ENCODE measurements at places on chromosomes 4 and X.
A peak's percentile ranks its signal among the peaks of the same experiment; 100 is the strongest.

DNA sequence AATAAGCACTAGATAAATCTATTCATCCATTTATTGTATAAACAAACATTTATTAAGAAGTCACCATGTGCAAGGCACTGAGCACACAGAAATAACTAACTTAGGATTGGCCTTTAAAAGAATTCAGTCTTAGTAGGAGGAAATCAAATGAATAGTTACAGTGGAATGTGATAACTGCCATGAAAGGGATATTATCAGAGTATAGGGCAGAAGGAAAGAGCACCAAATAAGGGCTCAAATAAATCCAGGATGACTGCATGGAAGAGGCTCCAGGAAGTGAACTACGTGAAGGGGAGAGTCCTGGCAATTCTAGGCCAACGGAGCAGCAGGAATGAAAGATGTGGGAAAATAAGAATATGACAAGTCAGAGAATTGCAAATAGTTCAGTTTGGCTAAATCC lies 406.0 kb downstream of the INPP4B start:
- no peak for DNase-seq

DNA sequence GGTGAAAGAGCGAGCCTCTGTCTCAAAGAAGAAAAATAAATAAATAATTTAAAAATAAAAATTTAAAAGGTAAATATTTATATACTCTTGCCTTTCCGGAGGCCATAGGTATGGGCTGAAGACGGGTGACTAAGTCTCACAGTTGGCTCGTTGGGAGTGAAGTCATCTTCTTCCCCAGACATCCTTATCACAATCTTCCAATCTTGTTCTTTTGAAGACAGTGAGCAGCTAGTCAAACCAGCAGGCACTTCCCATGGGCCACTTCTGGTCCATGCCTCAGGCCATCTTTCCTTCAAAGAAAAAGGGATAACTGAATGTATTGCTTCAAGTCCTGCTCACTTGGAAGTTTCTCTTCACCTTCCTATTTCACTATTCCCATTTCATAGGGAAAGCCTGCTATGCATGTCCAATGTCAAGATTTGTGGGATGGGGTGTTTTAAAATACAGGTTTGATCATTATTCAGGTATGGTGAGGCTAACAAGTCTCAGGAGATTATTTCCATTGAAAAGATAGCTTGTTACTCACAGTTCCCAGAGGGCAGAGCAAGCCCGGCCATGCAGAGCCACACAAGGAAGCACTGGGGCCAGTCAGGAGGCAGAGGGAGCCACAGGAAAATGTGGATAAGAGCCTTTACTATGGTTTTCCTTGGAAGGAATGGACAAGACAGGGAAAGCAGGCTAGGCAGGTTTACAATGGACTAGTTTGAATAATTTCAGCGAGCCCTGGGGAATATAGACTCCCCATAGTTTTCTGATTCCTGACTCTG lies 33.3 kb upstream of the VCX2 start:
- no peak for DNase-seq

DNA sequence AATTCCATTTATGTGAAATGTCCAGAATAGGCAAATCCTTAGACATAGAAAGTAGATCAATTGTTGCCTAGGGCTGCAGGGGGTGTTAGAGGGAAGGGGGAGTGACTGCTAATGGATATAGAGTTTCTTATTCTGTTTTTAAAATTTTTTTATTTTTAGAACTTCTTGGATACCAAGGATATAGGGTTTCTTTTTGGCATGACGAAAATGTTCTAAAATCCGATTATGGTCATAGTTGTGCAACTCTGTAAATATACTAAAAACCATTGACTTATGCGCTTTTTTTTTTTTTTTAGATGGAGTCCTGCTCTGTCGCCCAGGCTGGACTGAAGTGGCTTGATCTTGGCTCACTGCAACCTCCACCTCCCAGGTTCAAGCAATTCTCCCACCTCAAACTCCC lies 125.2 kb upstream of the USP9X start:
- no peak for DNase-seq

DNA sequence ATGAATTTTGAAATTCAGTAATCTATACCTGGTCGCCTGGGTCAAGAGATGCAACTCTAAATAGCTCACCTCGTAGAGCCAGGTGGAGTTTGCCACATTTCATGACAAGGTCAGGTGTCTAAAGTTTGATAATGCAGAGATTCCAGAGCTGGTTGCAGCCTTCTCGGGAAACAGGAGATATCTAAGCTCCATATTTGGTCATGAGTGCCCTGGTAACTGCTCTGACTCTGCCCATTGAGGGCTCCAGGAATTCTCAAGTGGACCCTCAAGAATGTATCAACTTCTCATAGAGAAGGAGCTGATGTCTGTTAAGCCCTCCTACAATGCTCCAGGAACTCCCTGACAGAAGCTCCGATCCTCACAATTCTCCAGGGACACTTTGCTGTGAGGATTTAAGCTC lies 33.2 kb upstream of the TSPAN5 start:
- no peak for DNase-seq

DNA sequence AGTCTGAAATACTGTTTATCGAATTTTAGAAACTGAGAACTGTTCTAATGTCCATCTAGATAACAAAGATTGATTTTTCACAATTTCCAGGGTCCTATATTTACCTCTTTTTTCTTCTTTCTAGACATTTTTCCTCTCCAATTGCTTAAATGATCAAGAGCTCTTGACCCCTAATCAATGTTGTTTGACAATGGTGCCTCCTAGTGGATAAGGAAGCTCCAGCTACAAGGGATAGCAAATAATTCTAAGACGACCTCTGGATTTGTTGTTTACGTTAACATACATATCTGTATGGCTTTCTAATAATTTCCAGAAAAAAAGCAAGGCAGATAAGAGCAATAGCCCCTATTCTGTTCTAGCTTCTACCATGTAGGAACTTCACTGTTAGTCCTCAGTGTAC lies 35.8 kb downstream of the GPR82 start:
- no peak for DNase-seq

GRCh38 chr4:31557437-31557836 lies 837.3 kb downstream of the PCDH7 start:
- no peak for DNase-seq

- no peak for DNase-seq
Measured at GRCh38 chr4:141121768-141122454, 11.4 kb downstream of the RNF150 start.

GRCh38 chr4:135316266-135316779 lies 1114.7 kb upstream of the PABPC4L start:
- DNase-seq = no peak

DNA sequence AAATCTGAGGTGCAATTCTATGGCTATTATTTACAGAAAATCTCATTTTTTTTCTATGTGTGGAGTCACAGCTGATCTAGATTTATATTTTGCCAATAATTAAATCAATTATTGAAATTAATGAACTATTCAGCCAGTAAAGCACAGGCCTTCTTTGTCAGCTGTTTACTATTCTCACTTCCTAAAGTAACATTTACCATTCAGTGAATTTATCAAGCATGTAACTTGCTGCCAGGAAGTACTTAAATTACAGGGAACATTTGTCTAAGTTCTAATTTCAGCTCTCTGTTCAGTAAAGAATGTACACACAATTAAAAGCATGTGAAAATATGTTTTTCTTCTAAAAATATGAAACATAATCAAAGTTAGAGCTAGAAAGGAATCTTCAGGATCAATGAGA lies 79.3 kb downstream of the DTHD1 start:
- DNase-seq = no peak

DNA sequence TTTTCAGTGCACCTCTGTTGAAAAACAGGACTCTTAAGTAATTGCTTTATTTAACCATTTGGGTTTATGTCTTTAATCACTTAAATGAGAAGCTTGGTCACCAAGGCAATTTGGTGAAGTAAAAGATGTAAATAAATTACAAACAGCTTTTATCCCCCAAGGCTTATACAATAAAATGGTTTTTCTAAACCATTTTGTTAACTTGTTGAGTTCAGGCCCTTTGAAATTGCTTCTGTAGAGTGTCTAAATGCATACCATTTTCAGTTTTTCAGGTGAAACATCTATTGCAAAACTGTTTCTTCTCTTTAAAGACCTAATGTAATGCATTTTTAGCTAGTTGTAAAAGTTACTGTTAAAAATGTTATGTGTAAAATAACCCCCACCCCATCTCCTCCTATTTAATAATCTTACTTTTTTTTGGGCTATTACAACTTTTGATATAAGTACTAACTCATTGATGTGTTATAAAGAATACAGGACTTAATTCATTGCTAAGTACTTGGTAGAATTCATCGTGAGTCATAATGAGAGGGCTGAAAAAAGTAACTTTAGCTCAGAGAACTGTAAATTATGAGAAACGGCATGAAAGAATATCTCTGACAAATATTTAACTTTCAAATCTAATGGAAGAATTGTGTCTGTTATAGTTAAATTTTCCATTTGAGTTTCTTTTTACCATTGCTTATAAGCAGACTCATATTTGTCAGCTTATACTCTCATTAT lies 4.5 kb downstream of the RAPGEF2 start:
- DNase-seq = no peak

DNA sequence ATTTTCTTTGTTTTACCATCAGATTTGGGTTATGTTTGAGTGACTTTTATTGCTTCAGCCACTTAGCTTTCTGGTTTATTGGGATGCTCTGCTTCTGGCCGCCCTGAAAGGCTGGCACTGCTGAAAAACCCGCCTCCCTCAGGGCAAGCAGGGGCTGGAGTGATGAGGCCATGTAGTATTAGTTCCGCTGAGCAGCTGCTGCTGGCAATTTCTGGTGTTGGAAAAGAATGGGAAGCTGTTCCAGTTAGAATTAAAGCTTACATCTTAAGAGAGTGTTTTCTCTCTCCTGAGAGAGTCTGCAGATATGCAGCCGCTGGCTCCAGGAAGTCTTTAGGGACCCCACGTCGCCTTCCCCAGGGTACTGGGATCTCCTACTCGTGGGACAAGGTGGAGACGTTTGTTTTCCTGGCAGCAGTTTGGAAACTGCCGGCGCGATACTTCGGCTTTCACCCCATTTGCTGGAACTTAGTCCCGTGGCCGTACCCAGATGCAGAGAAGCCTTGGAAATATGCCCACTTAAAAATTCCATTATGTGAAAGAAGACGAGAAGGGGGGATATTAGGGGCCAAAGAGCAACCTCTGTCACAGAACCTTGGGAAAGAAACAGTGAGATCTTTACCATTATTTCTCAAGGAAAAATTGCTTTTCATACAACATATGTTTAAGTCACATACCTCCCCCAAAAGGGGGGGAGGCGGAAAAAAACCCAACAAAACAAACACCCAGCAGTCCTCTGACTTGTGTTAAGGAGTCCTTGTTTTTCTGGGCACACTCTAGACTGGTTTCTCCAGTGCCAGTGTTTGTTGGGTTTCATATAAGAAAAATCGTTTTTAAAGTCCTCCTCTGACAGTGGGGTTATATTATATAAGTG lies 72.6 kb downstream of the TMEM131L start:
- no peak for DNase-seq

GRCh38 chr4:1357356-1358248 lies 10.6 kb downstream of the UVSSA start:
- no peak for DNase-seq

- no peak for DNase-seq
Measured at GRCh38 chr4:77310931-77311330, 153.9 kb downstream of the CCNG2 start.

- DNase-seq = peak; percentile 23
Measured at GRCh38 chr4:184792950-184793555, 32.7 kb downstream of the ACSL1 start.

GRCh38 chr4:10810411-10810810 lies 125.8 kb upstream of the CLNK start:
- DNase-seq = no peak

DNA sequence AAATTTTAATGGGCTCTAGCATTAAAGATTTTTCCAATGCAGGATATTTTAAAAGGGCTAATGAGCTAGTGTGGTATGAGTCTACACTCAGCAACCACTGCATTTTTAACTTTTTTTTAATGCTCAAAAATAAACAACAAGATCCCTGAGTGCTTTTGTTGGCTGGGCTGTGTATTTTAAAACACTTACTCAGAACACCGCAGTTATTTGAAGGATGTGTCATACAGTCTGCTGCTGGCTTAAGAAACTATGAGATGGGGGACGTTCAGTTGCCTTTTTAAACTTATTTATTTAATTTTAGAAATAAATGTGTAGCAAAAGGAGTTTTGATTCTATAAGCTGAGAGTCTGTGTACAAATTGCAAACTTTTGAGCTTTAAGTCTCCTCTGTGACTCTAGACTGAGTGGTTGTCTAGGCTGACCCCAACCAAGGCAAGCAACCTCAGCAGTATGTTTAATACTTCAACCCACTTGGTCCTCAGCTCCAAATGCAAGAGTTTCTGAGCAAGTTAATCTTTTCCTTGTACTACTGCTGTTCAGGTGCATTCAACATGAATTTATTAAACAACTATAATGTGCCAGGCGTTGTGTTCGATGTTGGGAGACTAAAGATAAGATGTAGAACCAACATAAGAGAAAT lies 278.6 kb upstream of the DIPK2B start:
- no peak for DNase-seq
